ENCODE measurements at places on chromosomes 6 and 20. TPM values are rescaled to one million over a fixed set of nuclear protein-coding genes. Genes with fewer than 3 reads are reported as not detected.

TNFRSF6B gene
- total RNA-seq = 0.85 TPM

SIRPB1 gene
- 0.57 TPM for total RNA-seq

ZSCAN31 gene
- 2.0 TPM for total RNA-seq

ADGB gene
- not detected for total RNA-seq

ZC2HC1B gene
- total RNA-seq = not detected

Measured in A549 treated with CpdA at 1 μM for 4 hours (cell line).